Epithelial cell of alveolus of lung (primary cell): ENCODE measurements at places on chromosomes 5 and 9. TPM values are rescaled to one million over a fixed set of nuclear protein-coding genes. Genes with fewer than 3 reads are reported as not detected.

The NTNG2 gene
- total RNA-seq = 0.91 and 1.3 TPM in 2 replicates

The ANKH gene
- total RNA-seq = 7.3 and 22.6 TPM in 2 replicates

The GABBR2 gene
- 4.2 and 7.4 TPM in 2 replicates for total RNA-seq

The PFN3 gene
- total RNA-seq = not detected in 2 replicates

The TAF11L5 gene
- not detected in 2 replicates for total RNA-seq

The IL13 gene
- not detected in 2 replicates for total RNA-seq

The ANKRD34B gene
- total RNA-seq = 0.13 TPM in 1 of 2 replicates, not detected in the other

The PCDHAC2 gene
- total RNA-seq = 0.39 TPM in 1 of 2 replicates, not detected in the other

The WWC1 gene
- total RNA-seq = 3.0 and 4.9 TPM in 2 replicates

The NPDC1 gene
- total RNA-seq = 25.2 and 54.9 TPM in 2 replicates

The RPL37 gene
- total RNA-seq = 77.7 and 213 TPM in 2 replicates

The MSX2 gene
- total RNA-seq = 3.7 and 5.2 TPM in 2 replicates

The SLC26A2 gene
- 12.9 and 13.4 TPM in 2 replicates for total RNA-seq

The EGR1 gene
- 48.0 and 66.9 TPM in 2 replicates for total RNA-seq

The TAF1L gene
- total RNA-seq = under 0.01 TPM in 1 of 2 replicates, not detected in the other

The ARSI gene
- total RNA-seq = 14.1 and 19.5 TPM in 2 replicates

The SEMA6A gene
- 0.78 and 3.4 TPM in 2 replicates for total RNA-seq

The ITGA2 gene
- 14.7 and 60.5 TPM in 2 replicates for total RNA-seq
